ENCODE measurements at places on chromosomes 12 and 14.
A peak's percentile ranks its signal among the peaks of the same experiment; 100 is the strongest.

GRCh38 chr12:45660330-45660729 lies 69.2 kb upstream of the ARID2 start:
- DNase-seq, result no peak
- H3K4me1 ChIP-seq, result peaks cover 2% of the 10 kb centered on the region
- H3K27me3 ChIP-seq, result peaks cover 5% of the 10 kb centered on the region
- H3K27ac ChIP-seq, result no peak overlapping the region
- H3K4me3 ChIP-seq, result no peak overlapping the region
- no peaks in the 10 kb centered on the region for H3K36me3 ChIP-seq

- H3K4me1 ChIP-seq, result peaks cover 36% of the 10 kb centered on the region
- H3K27ac ChIP-seq, result peak overlapping the region; percentile 87
- H3K4me3 ChIP-seq, result no peak overlapping the region
- H3K27me3 ChIP-seq, result no peaks in the 10 kb centered on the region
- DNase-seq, result no peak
These were observed 104.4 kb upstream of the PARP11 start for GRCh38 chr12:3977621-3978020.

DNA sequence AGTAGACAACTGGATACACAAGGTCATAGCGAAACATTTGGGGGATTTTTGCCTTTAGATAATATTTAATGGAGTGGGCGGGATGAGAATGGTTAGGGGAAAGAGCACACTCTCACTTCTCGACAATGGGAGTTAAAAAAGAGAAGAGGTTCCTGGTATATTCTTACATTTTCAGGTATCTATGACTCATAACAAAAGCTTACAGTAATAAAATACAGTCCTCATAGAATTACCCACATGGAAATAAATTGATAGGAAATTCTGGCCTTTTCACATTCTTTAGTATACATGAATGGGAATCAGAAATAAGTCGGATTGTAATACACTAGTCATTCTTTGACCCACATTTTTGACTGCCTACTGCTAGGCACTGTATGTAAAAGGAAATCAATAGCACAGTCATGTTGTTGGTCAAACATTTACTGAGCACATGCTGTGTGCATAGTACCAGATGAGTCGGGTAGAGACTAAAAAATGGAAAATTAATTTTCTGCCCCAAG lies 8.2 kb upstream of the CRADD start:
- H3K4me3 ChIP-seq, result no peak overlapping the region
- H3K4me1 ChIP-seq, result no peaks in the 10 kb centered on the region
- peaks cover 5% of the 10 kb centered on the region for H3K36me3 ChIP-seq

- peaks cover 40% of the 10 kb centered on the region for H3K36me3 ChIP-seq
- no peak overlapping the region for H3K27ac ChIP-seq
- no peaks in the 10 kb centered on the region for H3K27me3 ChIP-seq
- DNase-seq, result no peak
- H3K4me1 ChIP-seq, result no peaks in the 10 kb centered on the region
These were observed 65.0 kb downstream of the RFLNA start for GRCh38 chr12:124359671-124360581.

- H3K27ac ChIP-seq, result no peak overlapping the region
- no peak overlapping the region for H3K4me3 ChIP-seq
- H3K27me3 ChIP-seq, result peaks cover 8% of the 10 kb centered on the region
- H3K4me1 ChIP-seq, result peaks cover 4% of the 10 kb centered on the region
- no peaks in the 10 kb centered on the region for H3K36me3 ChIP-seq
These were observed 42.2 kb upstream of the PTGR2 start for GRCh38 chr14:73809391-73809790.

DNA sequence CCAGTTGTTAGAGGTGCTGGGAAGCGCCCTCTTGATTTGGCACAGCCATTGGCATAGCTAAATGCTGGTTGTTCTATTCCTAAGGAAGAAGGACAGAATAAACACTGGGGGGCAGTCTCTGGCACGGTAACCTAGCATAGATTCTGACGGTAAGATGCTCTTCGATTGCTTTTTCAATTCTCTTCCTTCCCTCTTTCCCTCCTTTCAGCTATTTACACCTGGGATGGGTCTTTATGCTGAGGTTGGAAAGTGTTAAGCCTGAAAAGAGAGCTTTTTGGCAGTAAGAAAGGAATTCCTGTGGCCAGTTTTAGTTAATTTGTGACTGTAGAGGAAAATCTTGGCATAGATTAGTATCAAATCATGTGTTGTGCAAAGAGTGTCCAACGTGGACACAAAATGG lies 162.8 kb downstream of the SNAPC1 start:
- H3K36me3 ChIP-seq, result no peaks in the 10 kb centered on the region
- H3K4me1 ChIP-seq, result no peaks in the 10 kb centered on the region
- peak; percentile 14 for DNase-seq
- H3K27ac ChIP-seq, result no peak overlapping the region

GRCh38 chr14:72888192-72888591 lies 5.7 kb downstream of the DPF3 start:
- peaks cover 15% of the 10 kb centered on the region for H3K4me1 ChIP-seq
- no peak for DNase-seq
- no peaks in the 10 kb centered on the region for H3K36me3 ChIP-seq
- peaks cover 7% of the 10 kb centered on the region for H3K27me3 ChIP-seq

- no peak overlapping the region for H3K4me3 ChIP-seq
- H3K36me3 ChIP-seq, result no peaks in the 10 kb centered on the region
- no peak for DNase-seq
- peaks cover 23% of the 10 kb centered on the region for H3K27me3 ChIP-seq
These were observed 169.0 kb upstream of the RTL1 start for GRCh38 chr14:101072531-101072930.

- no peak overlapping the region for H3K4me3 ChIP-seq
- H3K27me3 ChIP-seq, result peaks cover 26% of the 10 kb centered on the region
- no peak for DNase-seq
These were observed 28.7 kb downstream of the MSRB3 start for GRCh38 chr12:65307169-65307501.

- H3K27me3 ChIP-seq, result no peaks in the 10 kb centered on the region
- no peaks in the 10 kb centered on the region for H3K36me3 ChIP-seq
- H3K27ac ChIP-seq, result no peak overlapping the region
- DNase-seq, result no peak
- H3K4me3 ChIP-seq, result no peak overlapping the region
- no peaks in the 10 kb centered on the region for H3K4me1 ChIP-seq
These were observed 23.3 kb upstream of the EEA1 start for GRCh38 chr12:92952394-92952793.

DNA sequence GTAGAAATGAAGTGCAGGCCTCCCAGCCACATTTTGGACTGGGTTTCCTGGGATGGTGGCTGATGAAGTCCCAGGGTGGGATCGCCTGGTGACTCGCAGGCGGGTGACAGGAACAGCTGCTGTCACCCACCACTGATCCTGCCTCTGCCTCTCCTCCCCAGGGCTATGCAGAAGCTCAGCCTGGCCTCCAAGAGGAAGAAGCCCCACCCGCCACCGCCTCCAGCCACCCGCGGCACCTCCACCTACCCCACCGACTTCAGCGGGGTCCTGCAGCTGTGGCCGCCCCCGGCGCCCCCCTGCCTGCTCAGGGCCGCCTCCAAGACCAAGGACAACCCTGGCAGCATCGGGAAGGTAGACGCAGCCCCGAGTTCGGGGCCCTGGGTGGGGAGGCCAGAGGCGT lies 28.3 kb downstream of the KIF26A start:
- no peaks in the 10 kb centered on the region for H3K36me3 ChIP-seq
- no peak for DNase-seq
- H3K4me1 ChIP-seq, result no peaks in the 10 kb centered on the region
- H3K27me3 ChIP-seq, result no peaks in the 10 kb centered on the region

- no peaks in the 10 kb centered on the region for H3K36me3 ChIP-seq
- H3K4me3 ChIP-seq, result no peak overlapping the region
- no peaks in the 10 kb centered on the region for H3K4me1 ChIP-seq
- H3K27ac ChIP-seq, result no peak overlapping the region
- DNase-seq, result no peak
These were observed 267.2 kb downstream of the SEC23A start for GRCh38 chr14:38835874-38836273.

GRCh38 chr12:4154672-4155225 lies 118.8 kb upstream of the CCND2 start:
- H3K4me1 ChIP-seq, result peaks cover 28% of the 10 kb centered on the region
- H3K27me3 ChIP-seq, result no peaks in the 10 kb centered on the region
- DNase-seq, result no peak
- H3K27ac ChIP-seq, result no peak overlapping the region
- H3K4me3 ChIP-seq, result no peak overlapping the region

GRCh38 chr14:34994668-34995067 lies 11.9 kb downstream of the SRP54 start:
- peak overlapping the region; percentile 34 for H3K27ac ChIP-seq
- H3K4me3 ChIP-seq, result peak overlapping the region; percentile 20
- peaks cover 33% of the 10 kb centered on the region for H3K4me1 ChIP-seq
- H3K36me3 ChIP-seq, result peaks cover 5% of the 10 kb centered on the region
- no peak for DNase-seq

GRCh38 chr12:108561852-108562347 lies 496 bp upstream of the ISCU start:
- DNase-seq, result no peak
- peak overlapping the region; percentile 100 for H3K27ac ChIP-seq
- H3K4me3 ChIP-seq, result peak overlapping the region; percentile 100
- peaks cover 4% of the 10 kb centered on the region for H3K36me3 ChIP-seq
- H3K27me3 ChIP-seq, result no peaks in the 10 kb centered on the region

DNA sequence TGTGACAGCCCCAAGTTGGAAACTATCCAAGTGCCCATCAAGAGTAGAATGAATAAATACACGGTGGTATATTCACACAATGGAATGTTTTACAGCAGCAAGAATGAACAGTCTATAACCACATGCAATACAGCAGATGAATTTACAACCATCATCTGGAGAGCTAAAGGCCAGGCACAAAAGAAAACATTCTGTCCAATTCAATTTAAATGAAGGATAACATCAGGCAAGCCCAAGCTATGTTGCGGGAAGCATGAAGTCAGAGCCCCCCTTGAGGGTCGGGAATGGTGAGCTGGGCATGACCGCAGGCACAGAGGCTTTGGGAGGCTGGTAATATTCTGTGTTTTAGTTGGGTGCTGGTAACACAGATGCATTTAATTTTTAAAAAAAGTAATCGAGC lies 76.0 kb downstream of the SYNE3 start:
- no peak for DNase-seq
- peaks cover 9% of the 10 kb centered on the region for H3K36me3 ChIP-seq
- H3K4me1 ChIP-seq, result peaks cover 7% of the 10 kb centered on the region
- H3K4me3 ChIP-seq, result no peak overlapping the region
- no peaks in the 10 kb centered on the region for H3K27me3 ChIP-seq

- peaks cover 3% of the 10 kb centered on the region for H3K27me3 ChIP-seq
- H3K36me3 ChIP-seq, result no peaks in the 10 kb centered on the region
- H3K4me3 ChIP-seq, result no peak overlapping the region
- DNase-seq, result no peak
- H3K27ac ChIP-seq, result no peak overlapping the region
- H3K4me1 ChIP-seq, result no peaks in the 10 kb centered on the region
These were observed 165.1 kb upstream of the CNOT2 start for GRCh38 chr12:70078161-70078560.

DNA sequence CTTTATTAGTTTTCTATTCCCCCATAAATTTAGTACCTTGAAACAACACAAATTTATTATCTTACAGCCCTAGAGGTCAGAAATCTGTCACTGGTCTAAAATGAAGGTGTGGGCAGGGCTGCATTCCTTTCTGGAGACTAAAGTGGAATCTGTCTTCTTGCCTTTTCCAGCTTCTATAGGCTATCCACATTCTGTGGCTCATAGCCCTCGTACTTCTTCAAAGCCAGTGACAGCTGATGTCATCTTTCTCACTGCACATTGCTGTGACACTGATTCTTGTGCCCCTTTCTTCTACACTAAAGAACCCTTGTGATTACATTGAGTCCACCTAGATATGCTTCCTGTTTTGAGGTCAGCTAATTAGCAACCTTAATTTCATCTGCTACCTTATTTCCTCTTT lies 23.2 kb upstream of the DCN start:
- H3K27me3 ChIP-seq, result no peaks in the 10 kb centered on the region
- H3K27ac ChIP-seq, result no peak overlapping the region
- H3K36me3 ChIP-seq, result no peaks in the 10 kb centered on the region
- H3K4me1 ChIP-seq, result no peaks in the 10 kb centered on the region
- no peak for DNase-seq

DNA sequence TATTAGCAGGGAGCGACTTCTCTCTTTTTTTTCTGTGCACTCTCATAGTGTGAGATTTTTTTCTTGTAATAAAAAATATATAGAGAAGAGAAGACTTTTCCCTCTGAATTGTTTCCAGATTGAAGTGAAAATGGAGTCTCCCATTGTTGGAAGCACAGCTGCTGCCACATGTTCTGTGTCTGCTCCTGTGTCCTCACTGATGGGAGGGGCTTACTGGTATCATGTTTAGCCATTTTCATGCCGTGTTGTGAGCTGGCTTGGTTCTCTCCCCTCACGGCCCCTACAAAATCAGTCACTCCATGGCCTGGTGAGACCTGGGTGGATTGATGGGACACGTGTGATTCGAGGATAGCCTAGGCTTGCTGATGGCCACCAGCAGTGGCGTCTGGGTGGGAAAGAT lies 379.7 kb upstream of the DDHD1 start:
- no peaks in the 10 kb centered on the region for H3K36me3 ChIP-seq
- H3K27ac ChIP-seq, result no peak overlapping the region
- no peak overlapping the region for H3K4me3 ChIP-seq
- no peaks in the 10 kb centered on the region for H3K27me3 ChIP-seq

- DNase-seq, result no peak
- H3K4me1 ChIP-seq, result no peaks in the 10 kb centered on the region
- peaks cover 29% of the 10 kb centered on the region for H3K27me3 ChIP-seq
- no peaks in the 10 kb centered on the region for H3K36me3 ChIP-seq
These were observed 100.6 kb downstream of the TNFAIP2 start for GRCh38 chr14:103223818-103224352.

DNA sequence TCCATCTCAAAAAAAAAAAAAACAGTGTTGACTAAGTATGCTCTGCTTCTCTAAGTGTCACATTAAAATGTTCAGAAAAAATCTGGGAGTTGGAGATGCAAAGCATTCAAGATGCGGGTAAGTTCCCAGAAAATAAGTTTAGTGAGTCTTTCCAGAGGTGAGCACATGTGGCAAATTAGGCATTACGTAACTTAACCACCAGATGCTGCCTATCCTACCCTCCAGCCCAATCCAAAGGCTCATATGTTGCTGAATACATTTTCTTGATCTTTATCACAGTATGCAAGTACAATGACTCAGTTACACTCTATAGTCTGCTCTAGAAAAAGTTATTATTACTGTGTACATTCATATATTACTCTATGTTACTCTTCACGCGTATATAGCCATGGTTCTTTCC lies 3.6 kb downstream of the SLC2A14 start:
- no peak overlapping the region for H3K27ac ChIP-seq
- no peak for DNase-seq
- H3K36me3 ChIP-seq, result peaks cover 3% of the 10 kb centered on the region
- no peak overlapping the region for H3K4me3 ChIP-seq
